ENCODE measurements at places on chromosomes 7 and 10.
A peak's percentile ranks its signal among the peaks of the same experiment; 100 is the strongest.

- DNase-seq = no peak
These were observed 11.8 kb downstream of the NT5C2 start for GRCh38 chr10:103181244-103181643.

GRCh38 chr10:26970667-26971066 is 109.9 kb upstream of the ABI1 start:
- no peak for DNase-seq

DNA sequence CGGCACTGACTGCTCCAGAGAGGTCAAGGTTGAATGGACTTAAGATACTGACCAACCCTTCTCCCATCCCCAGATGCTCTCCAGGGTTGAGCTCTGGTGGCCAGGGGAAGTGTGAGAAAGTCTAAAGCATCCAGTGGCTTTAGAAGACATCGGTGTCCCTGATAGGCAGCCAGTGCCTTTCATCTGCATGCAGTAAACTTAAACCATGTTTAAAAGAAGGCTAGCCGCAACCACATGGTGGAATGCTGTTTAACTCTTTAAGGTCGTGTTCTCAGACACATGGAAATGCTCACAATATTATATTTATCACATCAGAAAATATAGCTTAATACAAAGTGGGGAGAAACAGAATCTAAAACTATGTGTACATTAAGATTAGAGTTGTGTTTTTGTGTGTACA is 137.0 kb downstream of the CNNM2 start:
- no peak for DNase-seq

- DNase-seq = no peak
These were observed 14.7 kb downstream of the ATRNL1 start for GRCh38 chr10:115107830-115108229.

DNA sequence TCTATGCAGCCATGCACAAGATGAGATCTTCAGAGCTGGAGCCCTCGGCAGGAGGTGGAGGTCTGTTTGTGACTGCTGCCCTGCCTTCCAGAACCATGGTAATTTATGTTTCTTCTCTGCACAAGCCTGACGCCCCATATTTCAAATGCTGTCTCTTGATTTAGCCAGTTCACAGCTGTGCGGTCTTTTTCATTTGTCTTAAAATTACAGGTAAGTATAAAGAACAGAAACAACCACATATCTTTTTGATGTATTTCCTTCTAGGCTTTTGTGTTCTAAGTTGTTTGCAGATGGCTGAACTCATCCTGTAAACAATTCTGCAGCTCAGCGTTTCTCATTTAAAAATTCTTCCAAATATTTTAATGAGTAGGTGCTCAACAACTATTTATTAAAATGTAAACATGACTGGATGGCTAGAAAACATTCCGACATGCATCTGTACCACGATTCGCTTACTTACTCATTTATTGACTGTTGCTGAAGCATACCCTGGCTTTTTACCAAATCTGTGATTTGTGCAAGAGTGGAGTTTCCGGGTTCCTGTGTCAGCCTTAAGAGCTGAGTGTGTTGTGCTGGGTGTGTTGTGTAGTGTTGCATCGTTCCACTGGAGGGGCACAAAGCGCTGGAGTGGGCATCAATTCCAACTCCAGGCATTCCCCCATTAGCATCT is 58.9 kb downstream of the PIP4K2A start:
- peak; percentile 52 for DNase-seq

DNA sequence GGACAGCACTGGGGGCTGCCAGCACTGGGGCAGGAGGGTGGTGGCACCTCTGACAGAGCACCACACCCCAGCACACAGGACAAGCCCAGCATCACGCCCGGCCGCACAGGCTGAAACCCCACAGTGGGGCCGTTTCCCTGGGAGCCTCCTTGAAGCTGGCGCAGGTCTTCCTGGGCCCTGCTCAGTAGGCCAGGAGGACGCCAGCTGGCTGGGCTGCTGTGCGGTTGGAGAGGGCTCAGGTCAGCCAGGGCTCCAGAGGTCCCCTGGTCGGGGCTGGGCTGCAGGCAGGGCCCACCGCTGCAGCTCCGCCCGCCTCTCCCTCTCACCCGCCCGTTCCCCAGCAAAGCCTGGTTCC is 137.3 kb downstream of the TCERG1L start:
- no peak for DNase-seq

GRCh38 chr10:93722550-93722949 is 20.2 kb upstream of the FRA10AC1 start:
- DNase-seq = no peak

DNA sequence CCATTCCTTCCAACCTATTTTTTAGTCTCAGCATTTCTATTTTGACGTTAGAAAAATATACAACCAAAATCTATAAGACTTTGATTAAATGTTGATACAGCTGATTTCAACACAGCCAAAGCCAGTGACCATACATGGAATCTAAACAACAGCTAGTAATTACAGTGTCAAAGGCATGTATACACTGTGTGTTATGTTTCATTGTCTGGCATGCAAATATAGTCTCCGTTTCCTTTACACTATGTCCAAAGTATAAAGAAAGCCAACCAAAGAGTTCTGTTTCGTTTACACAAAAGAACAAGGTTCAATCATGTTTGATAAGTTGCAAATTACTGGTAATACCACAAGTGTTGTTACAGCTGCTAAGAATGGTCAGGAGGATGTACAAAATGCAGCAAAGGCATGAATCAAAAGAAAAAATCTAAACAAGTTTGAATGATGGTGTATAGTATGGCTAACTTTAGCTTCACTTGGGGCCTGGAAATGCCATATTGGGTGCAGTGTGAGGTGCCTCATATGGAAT is 268.3 kb upstream of the FERD3L start:
- peak; percentile 60 for DNase-seq

DNA sequence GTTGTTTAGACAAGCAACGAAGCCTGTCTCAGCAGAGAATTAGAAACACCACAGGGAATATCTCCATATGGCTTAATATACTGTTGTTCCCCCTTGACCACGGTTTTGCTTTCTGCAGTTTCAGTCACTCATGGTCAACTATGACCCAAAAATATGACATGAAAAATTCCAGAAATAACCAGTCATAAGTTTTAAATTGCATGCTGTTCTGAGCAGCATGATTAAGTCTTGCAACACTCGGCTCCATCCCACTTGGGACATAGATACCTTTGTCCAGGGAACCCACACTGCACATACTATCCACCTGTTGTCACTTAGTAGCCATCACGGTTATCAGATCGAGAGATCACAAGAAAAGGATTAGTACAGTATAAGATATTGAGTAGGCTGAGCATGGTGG is 60.7 kb upstream of the FOXK1 start:
- DNase-seq = no peak

- no peak for DNase-seq
These were observed 9.4 kb upstream of the CRTAC1 start for GRCh38 chr10:98039690-98040381.

- no peak for DNase-seq
These were observed 27.8 kb upstream of the DMBT1 start for GRCh38 chr10:122532601-122533296.

DNA sequence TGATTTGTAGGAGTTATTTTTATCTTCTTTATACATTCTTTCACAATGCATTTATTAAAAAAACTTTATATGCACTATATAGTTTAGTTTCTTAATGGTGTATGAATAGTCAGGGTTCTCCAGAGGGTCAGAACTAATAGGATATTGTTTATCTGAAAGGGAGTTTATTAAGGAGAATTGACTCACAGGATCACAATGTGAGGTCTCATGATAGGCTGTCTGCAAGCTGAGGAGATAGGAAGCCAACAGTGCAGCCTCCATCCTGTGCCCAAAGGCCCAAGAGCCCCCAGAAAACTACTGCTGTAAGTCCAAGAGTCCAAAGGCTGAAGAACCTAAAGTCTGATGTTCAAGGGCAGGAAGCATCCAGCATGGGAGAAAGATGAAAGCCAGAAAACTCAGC is 192.8 kb upstream of the AHR start:
- DNase-seq = no peak

GRCh38 chr7:106418526-106418925 is 133.7 kb upstream of the NAMPT start:
- DNase-seq = peak; percentile 72

DNA sequence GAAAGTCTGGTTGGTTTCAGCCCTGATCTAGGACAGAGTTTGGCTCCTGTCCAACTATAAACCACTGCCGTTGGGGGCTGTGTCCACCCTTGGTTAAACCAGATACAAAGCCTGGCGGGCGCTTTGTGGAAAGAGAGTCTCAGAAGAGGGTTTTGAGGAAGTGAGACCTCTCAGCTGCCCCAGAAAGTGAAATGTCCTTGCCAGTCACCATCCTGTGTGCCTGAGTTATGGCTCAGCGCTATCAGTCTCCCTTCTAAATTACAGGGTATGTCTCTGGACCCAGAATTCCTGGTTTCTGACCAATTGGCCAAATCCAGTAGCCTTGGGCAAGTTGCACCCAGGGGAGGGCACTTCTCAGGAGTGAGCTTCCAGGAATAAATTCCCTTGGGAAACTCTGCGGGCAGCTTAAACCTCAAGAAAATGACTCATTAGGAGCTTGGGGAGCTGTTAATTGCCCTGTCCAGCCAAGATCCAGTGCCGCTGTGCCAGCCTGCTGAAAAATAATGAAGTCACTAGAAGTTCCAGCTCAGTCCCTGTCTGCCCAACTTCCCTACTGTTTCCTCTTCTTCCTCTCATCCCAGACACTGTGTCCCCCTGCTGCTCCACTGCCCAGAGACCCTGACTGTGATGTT is 66.7 kb upstream of the PDZD8 start:
- DNase-seq = peak; percentile 78

DNA sequence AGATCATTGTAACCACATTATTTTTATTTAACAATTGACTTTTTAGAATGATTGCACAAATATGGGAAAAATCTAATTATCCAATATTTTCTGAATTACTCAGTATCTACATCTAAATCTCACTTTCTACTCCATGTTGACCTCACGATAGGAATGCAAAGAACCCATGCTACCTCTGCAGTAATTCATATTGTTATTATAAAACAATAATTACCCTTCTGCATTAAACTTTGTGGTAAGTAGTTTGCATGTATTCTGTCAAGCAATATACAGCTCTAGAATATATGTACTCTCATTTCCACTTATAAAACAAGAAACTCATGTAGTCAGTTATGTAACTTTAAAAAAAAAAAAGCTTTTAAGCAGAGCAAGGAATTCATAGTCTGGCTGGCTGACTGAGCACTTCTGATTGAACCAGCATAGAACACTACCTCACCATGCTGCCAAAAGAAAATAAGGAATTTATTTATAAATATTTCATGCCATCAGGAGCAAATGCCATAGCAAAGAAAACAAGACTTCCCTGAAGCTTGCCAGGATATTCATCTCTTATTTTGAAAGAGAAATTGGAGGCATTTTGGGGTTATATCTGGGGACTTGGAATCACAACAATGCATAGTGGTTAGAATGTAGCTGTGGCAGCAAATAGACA is 895.7 kb downstream of the XPNPEP1 start:
- DNase-seq = no peak

DNA sequence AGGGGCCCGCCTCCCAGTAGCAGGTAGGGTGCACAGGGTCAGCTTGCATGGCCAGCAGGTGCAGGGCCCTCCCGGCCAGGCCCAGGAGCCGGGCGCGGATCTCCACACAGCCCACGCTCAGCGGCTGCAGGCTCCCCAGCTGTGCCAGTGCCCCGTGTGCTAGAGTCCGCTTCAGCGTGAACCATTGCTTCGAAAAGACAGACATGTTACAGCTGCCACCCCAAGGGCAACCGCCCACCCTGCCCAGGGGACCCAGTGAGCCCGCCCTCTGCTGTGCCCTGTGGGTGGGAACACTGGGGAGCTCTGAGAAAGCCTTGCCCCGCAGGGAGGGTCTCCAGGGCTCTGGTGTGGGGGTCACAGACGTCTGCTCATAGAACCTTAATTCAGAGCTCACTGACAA is 64.3 kb upstream of the NKX6-2 start:
- no peak for DNase-seq

Measured in astrocyte of the spinal cord (primary cell).